ENCODE measurements at places on chromosomes 7 and 10. TPM values are rescaled to one million over a fixed set of nuclear protein-coding genes. Genes with fewer than 3 reads are reported as not detected.

GRCh38 chr7:150901160-150902035 is 49.1 kb downstream of the AOC1 start:
- peak; percentile 4 for DNase-seq

GRCh38 chr10:59362144-59362958 is at the start of gene FAM13C:
Gene FAM13C, minus strand, starts transcription at chr10:59362549. Its CDS starts 89 bp downstream, at chr10:59362460.
- peak; percentile 56 for DNase-seq

GRCh38 chr10:17703706-17704105 is 48.3 kb upstream of the TMEM236 start:
- no peak for DNase-seq

GRCh38 chr10:17385066-17385465 is 69.3 kb downstream of the ST8SIA6 start:
- DNase-seq = no peak

DNA sequence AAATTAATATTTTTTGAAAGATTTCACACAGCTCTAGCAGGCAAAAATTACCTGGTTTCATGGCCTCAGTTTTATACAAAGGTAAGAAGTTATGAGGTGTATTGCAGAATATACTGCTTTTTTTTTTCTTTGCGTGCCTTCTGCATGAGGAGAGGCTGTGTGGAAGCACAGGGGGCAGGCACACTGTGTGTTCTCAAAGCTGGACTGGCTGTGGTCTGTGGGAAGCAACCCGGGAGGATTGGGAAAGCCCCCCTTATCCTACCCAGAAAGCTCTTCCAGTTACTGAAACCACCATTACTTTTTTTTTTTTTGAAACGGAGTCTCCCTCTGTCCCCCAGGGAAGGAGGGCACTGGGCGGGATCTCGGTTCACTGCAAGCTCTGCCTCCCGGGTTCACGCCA is 25.0 kb downstream of the ADARB2 start:
- no peak for DNase-seq

DNA sequence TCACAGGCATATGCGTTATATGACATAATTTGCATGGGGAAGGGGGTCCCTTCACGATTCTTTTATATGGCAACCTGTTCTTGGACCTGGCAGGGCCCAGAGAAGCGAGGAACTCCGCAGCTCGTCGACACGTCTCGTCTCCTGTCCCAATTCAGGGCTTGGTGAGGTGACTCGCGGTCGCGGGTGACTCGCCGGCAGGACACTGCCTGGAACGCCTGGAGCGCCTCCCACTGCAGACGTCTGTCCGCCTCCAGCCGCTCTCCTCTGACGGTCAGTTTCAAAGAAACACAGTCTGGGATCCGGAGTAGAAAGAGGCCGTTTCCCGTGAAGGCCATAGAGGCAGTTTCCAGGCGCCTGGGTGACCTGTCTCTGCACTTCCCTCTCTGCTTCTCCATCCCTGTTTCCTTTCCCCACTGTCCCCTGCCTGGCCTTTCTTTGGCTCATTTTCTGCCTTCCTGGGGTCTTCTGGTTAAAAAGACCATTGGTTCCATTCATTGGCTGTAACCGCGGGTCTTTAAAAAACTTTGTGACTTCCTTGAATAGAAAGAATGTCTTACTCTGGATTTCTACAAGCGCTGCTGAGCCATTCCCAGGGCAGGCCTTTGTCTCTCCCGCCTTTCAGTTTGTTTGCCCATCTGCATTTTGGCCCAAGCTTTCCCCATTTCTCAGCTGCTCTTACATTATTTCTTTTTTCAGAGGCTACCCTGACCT is 1.2 kb downstream of the UPP1 start:
- DNase-seq = no peak

DNA sequence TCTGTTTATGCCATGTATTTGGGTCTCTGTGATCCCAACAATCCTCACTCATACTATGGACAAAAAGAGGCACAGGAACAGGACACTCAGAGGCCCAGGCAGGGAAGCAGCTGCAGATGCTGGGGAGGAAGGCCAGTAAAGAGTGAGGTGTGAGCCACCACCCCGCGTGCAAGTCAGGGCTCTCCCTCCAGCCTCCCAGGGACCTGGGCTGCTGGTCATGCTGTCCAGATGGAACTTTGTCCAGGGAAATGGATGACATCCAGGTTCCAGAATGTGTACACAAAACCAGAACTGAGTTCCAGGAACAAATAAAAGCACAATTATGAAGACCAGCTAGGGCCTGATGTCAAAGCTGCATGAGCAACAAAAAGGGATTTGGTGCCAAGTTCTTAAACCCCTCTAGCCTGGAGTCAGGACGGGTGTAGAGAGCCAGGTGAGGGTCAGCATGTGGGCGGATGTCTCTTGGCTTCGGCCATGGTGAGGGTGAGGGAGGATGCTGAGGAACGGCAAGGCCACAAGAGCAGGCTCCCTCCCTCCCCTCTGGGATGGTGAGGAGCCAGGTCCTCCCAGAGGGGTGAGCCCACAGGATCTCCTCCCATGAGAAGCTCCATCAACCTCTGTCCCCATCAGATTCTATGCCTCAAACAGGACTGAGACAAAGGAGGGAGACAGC is 739.7 kb downstream of the PARD3 start:
- DNase-seq = no peak

DNA sequence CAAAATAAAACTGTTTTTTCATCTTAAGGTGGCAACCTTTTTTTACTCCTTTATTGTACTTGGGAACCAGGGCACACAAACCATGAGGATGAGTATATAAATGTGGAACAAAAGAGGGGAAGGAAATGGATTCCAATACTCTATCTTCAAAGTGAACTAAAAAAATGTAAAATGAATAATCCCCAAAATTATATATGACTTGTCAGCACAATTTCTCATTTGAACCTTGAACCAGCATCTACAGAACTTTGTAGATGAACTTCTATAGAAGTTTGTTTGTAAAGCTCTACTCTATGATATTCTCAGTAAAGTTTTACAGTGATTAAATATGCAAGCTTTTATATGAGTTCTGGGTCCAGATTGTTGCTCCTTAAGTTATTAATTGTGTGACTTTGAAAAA is 218.2 kb upstream of the ETV1 start:
- no peak for DNase-seq

DNA sequence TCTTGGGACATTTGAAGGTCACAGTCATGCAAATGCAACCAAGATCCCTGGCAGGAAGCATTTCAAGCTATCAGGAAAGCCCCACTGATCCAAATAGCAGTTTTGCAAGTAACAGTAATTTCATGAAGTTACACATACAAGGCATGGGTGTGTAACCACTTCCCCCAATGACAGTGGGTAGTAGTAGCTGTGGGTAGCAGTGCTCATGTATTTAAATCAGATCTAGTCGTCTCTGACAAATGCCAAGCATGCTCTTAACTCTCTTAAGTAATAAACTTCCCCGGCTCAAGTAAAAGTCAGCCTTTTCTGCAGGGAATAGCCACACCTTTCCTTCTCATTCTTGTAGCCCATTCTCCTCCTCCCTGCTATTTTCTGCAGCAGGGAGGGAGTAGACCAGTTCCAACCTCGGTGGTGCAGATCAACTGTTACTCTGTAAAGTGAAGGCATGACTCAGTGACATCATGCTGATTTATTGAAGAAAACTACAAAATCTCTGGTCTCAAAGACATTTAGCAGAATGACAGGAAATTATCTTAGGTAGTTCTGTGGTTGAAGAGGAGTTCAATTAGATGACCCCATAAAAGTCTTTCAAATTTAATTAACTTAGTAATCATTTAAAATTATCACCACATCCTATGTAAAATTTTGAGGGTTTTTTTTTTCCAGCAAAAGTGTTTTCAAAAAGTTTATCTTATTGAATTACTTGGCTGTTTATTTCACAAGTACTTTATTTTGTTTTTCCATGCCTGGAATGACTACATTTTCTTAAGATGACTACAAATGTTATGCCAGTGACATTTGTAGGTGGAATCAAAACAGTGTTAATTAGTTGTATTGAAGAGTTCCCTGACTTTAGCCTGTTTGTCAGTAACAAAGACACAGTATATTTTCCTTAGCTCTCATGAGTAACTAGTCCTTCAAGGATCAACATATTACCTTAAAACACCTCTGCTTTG is 568.3 kb downstream of the INHBA start:
- peak; percentile 45 for DNase-seq

GRCh38 chr7:36266190-36266589 is 113.1 kb downstream of the EEPD1 start:
- no peak for DNase-seq

- peak; percentile 39 for DNase-seq
Observed at GRCh38 chr7:76262683-76263402, 39.6 kb upstream of the HSPB1 start.

DNA sequence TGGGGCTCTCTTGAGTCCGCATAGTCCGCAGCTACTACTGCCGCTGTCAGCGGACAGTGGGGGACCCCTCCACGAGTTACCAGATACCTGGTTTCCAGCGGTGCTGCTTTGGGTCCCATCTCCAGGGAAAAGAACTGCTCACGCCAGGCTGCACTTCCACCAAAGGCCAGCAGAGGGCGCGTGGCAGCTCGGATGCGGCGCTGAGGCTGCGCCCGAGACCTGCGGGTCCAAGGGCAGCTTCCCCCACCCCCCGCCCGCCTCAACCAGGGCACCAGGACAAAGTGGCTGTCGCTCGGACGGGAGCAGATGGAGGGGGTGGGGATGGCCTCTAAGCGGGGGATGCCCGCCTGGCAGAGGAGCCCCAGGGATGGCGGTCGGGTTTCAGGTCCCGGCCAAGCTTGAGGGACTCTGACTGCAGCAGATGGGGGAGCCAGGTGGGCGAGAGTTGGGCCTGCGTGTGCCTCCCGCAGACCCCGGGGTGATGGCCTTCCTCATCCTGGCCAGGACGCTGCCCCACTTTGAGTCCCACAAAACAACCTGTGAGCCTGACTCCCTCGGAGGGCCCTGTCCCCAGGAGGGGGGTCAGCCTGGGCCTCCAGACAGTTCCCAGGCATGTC is 23.8 kb upstream of the ZNF735 start:
- no peak for DNase-seq

DNA sequence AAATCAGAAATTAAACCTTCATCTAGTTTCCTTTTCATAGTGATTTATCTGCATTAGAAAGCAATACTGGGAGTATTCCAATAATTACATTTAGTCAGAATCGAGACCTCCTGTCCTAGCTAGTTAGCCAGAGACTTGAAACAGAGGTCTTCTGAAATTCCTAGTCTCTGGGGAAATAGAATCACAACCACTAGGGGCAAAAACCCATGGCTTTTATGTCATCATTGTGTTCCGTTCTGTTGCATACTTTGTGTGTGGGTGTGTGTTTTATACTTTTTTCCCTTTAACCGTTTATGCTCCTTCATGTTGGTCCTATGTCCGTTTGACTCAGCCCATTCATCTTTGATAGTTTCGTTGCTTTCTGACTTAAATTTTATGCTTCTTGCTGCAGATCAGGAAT is 79.8 kb downstream of the RALA start:
- DNase-seq = no peak

DNA sequence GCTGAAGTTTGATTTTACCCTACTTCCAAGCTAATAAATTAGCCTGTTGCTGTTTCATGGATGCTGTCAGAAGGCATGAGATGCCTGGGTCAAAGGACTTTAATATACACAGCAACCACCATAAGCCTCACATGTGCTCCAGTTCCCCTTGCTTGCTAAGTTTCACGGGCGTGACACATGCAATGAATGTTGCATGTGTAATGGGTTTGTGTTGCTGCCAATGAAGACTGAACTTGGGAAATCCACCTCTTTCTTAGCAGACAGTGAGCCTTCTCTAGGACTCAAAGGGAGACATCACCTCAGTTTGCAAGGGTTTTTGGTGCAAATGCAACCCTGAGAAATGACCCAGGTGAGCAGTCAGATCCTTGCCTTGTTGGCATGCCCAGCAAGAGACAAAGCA is 505.5 kb upstream of the PODXL start:
- no peak for DNase-seq

SPDYE6 gene
- not detected for polyA plus RNA-seq

VWDE gene
- 0.09 TPM for polyA plus RNA-seq

SNCG gene
- polyA plus RNA-seq = 2.7 TPM

GIMAP5 gene
- not detected for polyA plus RNA-seq

LRRC17 gene
- 0.17 TPM for polyA plus RNA-seq
